ENCODE measurements at places on chromosomes 16 and 17. TPM values are rescaled to one million over a fixed set of nuclear protein-coding genes. Genes with fewer than 3 reads are reported as not detected.

Gene ACSM2A
- not detected for total RNA-seq

- DNase-seq = no peak
- H3K36me3 ChIP-seq = no peaks in the 10 kb centered on the region
Observed at GRCh38 chr16:85954927-85955519, 56.1 kb downstream of the IRF8 start.

Gene AGRP
- total RNA-seq = not detected

Gene KRTAP17-1
- total RNA-seq = not detected

Data from PC-9 (cell line).